ENCODE measurements at places on chromosomes 11 and 22. TPM values are rescaled to one million over a fixed set of nuclear protein-coding genes. Genes with fewer than 3 reads are reported as not detected.

The CEP126 gene
- 6.1 TPM for total RNA-seq

The MMP8 gene
- total RNA-seq: 8.4 TPM

The EMID1 gene
- total RNA-seq: 18.5 TPM

The PARVG gene
- 5.7 TPM for total RNA-seq

The OR2D2 gene
- not detected for total RNA-seq

The OR51I1 gene
- 0.59 TPM for total RNA-seq
